ENCODE measurements at places on chromosomes 7 and 10. TPM values are rescaled to one million over a fixed set of nuclear protein-coding genes. Genes with fewer than 3 reads are reported as not detected.

SEPTIN7 gene
- total RNA-seq = 256 TPM

DNA sequence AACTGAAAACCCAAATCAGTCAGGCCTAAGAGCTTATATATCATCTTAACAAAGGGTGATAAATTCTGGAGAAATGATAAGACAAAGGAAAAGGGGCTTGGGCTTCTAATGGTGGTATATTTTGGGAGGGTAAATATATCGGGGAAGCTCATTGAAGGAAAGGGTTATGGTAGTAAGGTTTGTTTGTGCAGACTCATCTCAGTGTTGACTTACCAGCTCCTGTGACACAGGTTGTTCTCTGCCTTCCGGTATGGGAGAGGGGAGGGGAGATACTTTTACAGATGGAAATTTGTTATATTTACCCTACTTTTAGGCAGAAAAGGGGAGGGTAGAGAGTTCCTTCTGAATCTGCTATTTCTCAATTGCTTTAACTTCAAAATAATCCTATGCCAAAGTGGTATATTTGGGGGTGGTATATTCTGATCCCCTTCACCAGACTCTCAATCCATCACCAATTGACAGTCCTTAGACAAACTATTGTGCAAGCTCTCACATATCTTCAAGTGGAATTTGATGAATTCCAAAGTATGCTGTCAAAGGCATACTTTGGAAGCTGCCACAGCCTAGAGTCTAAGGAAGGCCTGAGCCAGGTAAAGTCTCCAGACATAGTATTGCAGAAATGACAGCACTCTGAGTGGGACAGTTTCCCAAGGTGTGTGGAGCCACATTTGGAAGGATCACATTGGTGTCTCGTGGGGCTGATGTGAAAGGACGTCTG, 13.3 kb upstream of the PAPSS2 start:
- no peak for DNase-seq
- no peak overlapping the region for H3K27ac ChIP-seq
- no peaks in the 10 kb centered on the region for H3K4me1 ChIP-seq
- H3K36me3 ChIP-seq = no peaks in the 10 kb centered on the region
- H3K27me3 ChIP-seq = no peaks in the 10 kb centered on the region

AKR1C3 gene
- 6.1 TPM for total RNA-seq

DNA sequence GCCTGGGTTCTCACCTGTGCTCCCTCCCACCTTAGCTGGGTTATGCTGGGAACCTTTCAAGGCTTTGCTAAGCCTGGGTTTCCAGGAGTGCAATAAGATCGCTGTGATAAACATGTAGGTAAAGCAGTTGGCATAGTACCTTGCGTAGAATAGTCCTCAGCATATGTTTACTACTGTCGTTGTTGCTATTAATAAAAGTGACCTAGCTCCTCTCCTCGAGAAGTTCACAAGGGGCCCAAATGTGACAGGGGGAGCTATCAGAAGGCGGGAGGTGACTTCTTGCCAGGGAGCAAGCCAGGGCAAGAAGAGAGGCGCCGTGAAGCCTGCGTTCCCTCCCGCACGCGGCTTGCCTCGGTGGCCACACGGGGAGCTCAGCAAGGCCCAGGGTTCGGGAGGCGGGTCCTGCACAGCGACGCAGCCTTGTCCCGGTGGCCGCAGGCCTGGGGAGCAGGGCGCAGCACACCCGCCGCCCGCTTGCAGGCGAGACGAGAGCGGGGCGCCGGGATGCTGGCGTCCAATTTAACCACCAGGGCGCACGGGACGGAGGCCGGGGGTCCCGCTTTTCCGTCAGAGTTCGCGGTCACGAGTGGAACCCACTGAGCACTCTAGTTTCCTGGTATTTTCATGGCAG, 106.2 kb downstream of the SNX10 start:
- H3K27me3 ChIP-seq = peaks cover 62% of the 10 kb centered on the region
- H3K4me1 ChIP-seq = peaks cover 13% of the 10 kb centered on the region
- peak overlapping the region; percentile 65 for H3K4me3 ChIP-seq
- H3K27ac ChIP-seq = no peak overlapping the region
- DNase-seq = no peak

DNA sequence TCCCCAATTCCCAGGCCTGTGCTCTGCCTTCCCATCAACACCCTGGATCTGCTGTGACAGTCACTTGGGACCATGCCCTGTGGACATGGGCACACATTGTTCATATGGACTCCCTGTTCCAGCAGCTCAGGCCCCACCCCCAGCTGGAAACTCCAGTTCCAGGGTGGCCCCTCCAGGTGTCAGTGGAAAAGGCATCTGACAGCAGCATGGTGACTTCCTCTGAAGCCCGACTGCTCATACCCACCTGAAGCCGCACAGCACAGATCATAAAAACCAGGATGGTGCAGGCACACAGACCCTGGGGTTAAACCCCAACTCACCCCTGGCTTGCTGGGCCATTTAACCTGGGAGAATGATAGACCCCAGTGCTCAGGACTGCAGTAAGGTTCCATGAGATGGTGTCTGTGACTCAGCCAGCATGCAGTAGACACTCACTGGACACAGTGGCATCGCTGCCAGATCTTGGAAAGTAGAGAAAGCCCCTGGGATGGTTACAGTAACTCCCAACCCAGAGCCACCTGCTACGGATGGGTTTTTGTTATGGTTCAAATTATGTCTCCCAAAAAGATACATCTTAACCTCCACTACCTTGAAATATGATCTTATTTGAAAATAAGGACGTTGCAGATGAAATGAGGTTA, 72.6 kb upstream of the NANOS1 start:
- H3K27me3 ChIP-seq = peaks cover 4% of the 10 kb centered on the region
- H3K27ac ChIP-seq = no peak overlapping the region
- DNase-seq = no peak
- H3K4me1 ChIP-seq = no peaks in the 10 kb centered on the region

FAM13C gene
- total RNA-seq = not detected

- H3K36me3 ChIP-seq = no peaks in the 10 kb centered on the region
Measured at GRCh38 chr7:9148687-9149086, 715.3 kb downstream of the NXPH1 start.

- no peak overlapping the region for H3K4me3 ChIP-seq
- H3K36me3 ChIP-seq = no peaks in the 10 kb centered on the region
- peaks cover 2% of the 10 kb centered on the region for H3K4me1 ChIP-seq
- no peak for DNase-seq
Measured at GRCh38 chr7:148664324-148664723, 34.4 kb upstream of the CUL1 start.

DNA sequence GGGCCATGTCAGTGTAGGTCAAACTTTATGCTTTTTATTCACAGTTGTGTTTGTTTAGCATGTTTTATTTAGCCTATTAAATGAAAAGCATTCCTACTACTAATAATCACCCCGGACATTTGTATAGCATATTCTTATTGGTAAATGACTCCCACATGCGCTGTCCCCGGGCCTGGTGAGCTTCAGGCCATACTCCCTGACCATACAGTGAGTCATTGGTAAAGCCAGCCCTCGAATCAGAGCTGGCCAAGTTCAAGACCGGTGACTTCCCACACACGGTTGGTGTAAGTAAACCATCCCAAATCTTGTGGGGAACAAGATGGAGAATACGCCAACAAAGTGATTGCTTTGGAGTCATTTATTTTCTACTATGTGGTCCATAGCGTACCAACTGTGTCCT, 238.7 kb upstream of the TCF7L2 start:
- H3K27me3 ChIP-seq = no peaks in the 10 kb centered on the region
- H3K4me3 ChIP-seq = no peak overlapping the region
- peaks cover 3% of the 10 kb centered on the region for H3K4me1 ChIP-seq
- no peak overlapping the region for H3K27ac ChIP-seq

- H3K36me3 ChIP-seq = no peaks in the 10 kb centered on the region
- H3K4me1 ChIP-seq = no peaks in the 10 kb centered on the region
- no peak overlapping the region for H3K27ac ChIP-seq
- H3K27me3 ChIP-seq = no peaks in the 10 kb centered on the region
Measured at GRCh38 chr7:70894799-70895198, 237.1 kb upstream of the GALNT17 start.

DNA sequence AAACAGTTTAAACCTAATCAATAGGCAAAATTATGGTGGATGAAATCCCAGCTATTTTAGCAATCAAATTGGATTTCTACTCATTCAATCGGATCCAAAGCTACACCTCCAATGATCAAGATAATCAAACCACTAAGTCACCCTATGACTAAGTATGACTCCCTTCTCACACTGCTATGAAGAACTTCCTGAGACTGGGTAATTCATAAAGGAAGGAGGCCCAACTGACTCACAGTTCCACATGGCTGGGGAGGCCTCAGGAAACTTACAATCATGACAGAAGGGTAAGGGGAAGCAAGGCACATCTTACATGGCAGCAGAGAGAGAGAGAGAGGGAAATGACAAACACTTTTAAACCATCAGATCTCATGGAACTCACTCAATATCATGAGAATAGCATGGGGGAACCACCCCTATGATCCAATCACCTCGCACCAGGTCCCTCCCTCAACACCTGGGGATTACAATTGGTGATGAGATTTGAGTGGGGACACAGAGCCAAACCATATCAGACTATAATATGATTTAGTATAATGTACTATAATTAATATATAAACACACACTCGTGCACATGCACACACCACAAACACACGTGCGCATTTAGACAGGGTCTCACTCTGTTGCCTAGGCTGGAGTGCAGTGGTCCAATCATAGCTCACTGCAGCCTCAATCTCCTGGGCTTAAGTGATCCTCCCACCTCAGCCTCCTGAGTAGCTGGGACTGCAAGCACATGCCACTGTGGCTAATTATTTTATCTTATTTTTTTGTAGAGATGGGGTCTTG, 213.6 kb upstream of the FOXK1 start:
- H3K4me3 ChIP-seq = no peak overlapping the region
- DNase-seq = no peak
- H3K27me3 ChIP-seq = no peaks in the 10 kb centered on the region
- no peak overlapping the region for H3K27ac ChIP-seq
- no peaks in the 10 kb centered on the region for H3K36me3 ChIP-seq

GRCh38 chr7:114312649-114313048, 102.0 kb upstream of the FOXP2 start:
- no peak for DNase-seq
- no peaks in the 10 kb centered on the region for H3K36me3 ChIP-seq
- H3K27ac ChIP-seq = no peak overlapping the region

DNA sequence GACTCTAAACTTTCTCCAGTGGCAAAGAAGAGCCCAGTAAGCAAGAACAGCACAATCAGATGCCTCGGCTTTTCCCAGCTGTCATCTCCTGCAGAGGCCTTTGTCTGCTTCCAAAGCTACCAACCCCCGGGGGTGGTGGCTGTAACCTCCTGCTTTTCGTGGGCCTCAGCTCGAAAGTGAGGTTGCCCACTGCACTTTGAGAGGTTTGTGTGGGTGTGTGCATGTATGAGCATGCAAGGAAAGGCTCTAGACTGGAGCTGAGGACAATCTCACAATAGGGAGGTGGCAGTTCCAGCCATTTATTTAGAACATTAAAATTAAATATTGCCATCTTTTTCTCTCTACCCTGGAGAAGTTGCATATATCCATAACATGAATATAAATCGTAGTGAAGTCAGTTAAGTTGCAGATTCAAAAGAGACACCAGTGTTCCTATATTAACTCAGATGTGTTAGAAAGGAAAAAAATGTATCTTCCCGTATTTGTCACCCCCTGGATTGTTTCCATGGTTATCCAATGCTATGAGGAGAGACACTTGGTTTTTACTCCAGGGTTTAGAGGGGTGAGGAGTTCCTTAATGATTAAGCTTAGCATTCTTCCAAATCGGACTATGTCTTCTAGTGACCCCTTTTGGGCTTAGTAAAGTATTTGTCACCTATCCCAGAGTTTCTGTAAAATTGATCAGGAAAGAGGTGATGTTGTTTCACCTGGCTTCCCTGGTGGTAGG, 781.1 kb downstream of the INHBA start:
- no peak for DNase-seq
- H3K4me3 ChIP-seq = no peak overlapping the region
- H3K36me3 ChIP-seq = no peaks in the 10 kb centered on the region
- H3K4me1 ChIP-seq = no peaks in the 10 kb centered on the region
- no peak overlapping the region for H3K27ac ChIP-seq

- peaks cover 9% of the 10 kb centered on the region for H3K4me1 ChIP-seq
- DNase-seq = no peak
- H3K4me3 ChIP-seq = no peak overlapping the region
- peaks cover 89% of the 10 kb centered on the region for H3K36me3 ChIP-seq
- H3K27ac ChIP-seq = no peak overlapping the region
Measured at GRCh38 chr10:11275651-11276050, 258.0 kb downstream of the CELF2 start.

DNA sequence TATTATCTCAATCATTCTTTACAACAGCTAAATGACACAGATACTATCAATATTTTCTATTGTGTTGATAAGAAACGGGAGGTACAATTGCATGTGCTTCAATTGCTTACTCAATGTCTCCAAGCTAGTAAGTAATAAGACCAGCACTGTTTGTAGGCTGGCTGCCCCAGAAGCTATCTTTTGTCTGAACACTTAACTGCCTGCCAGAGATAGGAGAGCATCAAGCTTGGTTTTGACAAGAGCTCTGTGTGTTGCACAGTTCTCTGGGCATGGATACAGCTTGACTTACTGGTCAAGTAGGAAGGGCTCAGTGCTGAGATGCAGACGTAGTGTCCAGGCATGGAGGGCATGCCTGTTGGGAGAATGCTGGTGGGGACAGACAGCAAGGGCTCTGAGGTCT, 26.3 kb upstream of the CAPZA2 start:
- H3K4me1 ChIP-seq = no peaks in the 10 kb centered on the region
- peaks cover 8% of the 10 kb centered on the region for H3K27me3 ChIP-seq
- no peaks in the 10 kb centered on the region for H3K36me3 ChIP-seq
- H3K27ac ChIP-seq = no peak overlapping the region
- H3K4me3 ChIP-seq = no peak overlapping the region

GRCh38 chr7:7756577-7756976, 38.2 kb upstream of the RPA3 start:
- no peak overlapping the region for H3K27ac ChIP-seq
- no peaks in the 10 kb centered on the region for H3K27me3 ChIP-seq
- peaks cover 7% of the 10 kb centered on the region for H3K36me3 ChIP-seq
- H3K4me3 ChIP-seq = no peak overlapping the region
- DNase-seq = no peak

GRCh38 chr10:381805-382204, 246.6 kb downstream of the ZMYND11 start:
- H3K36me3 ChIP-seq = peaks cover 2% of the 10 kb centered on the region
- peak overlapping the region; percentile 63 for H3K27ac ChIP-seq
- peak; percentile 36 for DNase-seq
- peaks cover 26% of the 10 kb centered on the region for H3K4me1 ChIP-seq

DNA sequence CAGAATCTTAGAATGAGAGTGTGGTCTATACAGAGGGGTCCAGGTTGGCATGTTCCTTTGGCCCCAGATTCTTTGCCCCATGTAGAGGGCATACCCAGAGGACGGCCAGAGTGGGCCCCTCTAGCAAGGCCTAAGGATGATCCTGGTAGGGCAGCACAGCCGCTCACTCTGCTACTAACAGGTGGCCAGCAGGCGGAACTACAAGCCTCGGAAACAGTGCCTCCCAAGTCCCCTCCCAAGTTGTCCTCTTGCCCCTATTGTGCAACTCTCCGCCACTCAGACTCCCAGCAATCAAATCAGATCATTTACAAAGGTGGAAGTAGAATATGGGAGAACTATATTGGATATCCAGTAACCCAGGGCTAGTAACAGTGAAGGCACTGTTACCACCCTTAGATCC, 107.4 kb downstream of the STRA8 start:
- H3K4me3 ChIP-seq = no peak overlapping the region
- no peaks in the 10 kb centered on the region for H3K4me1 ChIP-seq
- no peak for DNase-seq
- H3K36me3 ChIP-seq = no peaks in the 10 kb centered on the region

RNF32 gene
- total RNA-seq = 2.2 TPM

PANK1 gene
- 7.1 TPM for total RNA-seq

PIP gene
- not detected for total RNA-seq
